ENCODE measurements at places on chromosomes 3 and 15.

DNA sequence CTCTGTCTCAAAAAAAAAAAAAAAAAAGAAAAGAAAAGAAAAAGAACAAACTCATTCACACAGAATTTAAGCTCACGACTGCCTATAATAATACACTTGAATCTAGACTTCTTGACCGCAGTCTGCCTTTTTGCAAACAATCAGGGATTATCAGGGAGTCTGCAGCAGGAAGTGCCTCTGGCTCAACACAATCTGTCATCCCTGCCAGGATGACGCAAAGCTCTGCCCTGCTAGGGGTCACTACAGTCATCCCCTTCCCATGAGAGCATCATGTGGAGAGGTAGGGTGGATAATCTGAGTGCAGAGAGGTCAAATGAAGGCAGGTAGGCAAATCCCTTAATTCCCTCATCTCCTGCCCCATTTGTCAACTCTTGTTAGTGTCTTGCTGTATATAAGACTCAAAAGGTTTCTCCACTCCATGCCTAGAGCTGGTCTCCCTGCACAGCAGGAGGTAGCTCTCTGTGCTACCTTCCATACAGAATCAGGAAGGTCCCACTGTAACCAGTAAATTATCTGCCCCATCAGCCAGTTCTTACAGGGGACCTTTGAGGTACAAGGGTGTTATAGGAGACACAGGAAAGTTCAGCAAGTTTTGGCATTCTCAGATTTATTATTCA is 4.2 kb downstream of the UBAP1L start:
- DNase-seq = no peak

- no peak for DNase-seq
Measured at GRCh38 chr3:99833617-99834205, 16.0 kb downstream of the CMSS1 start.

DNA sequence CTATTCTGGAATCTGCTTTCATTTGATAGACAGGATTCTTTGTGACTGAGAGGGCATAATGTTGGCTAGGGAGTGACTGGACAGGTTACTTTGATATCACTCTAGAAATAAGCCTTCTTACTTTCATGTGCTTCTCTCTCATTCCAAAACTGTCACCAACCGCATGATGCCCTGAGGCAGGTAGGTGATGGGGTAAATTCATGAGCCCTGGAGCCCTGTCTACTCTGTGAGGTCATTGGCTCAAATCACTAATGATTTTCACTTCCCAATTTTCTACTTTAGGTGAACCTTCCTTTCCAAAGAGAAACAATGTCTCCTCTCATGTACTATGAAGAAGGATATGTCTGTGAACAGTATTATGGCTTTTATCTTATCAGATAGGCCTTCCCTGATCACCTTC is 596.7 kb downstream of the TUSC7 start:
- DNase-seq = no peak

DNA sequence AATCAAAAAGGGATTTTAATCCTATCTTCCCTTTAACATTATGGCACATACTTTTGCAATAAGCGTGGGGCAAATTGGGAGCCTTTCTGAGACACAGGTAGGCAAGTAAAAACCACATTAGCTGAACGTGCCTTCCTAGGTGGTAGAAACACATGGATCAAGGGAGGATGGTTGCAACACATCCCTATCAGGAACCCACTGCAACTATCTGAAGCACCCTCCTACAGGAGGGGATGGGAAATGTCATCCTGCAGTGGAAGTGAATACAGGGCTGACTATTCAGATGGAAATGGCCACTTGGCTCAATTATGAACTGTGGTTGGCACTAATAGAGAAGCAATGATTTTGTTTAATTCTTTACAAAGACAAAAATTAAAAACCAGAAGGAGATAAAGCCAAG is 826.3 kb downstream of the FHIT start:
- no peak for DNase-seq

- no peak for DNase-seq
Measured at GRCh38 chr15:81072551-81072950, 61.5 kb upstream of the CFAP161 start.

DNA sequence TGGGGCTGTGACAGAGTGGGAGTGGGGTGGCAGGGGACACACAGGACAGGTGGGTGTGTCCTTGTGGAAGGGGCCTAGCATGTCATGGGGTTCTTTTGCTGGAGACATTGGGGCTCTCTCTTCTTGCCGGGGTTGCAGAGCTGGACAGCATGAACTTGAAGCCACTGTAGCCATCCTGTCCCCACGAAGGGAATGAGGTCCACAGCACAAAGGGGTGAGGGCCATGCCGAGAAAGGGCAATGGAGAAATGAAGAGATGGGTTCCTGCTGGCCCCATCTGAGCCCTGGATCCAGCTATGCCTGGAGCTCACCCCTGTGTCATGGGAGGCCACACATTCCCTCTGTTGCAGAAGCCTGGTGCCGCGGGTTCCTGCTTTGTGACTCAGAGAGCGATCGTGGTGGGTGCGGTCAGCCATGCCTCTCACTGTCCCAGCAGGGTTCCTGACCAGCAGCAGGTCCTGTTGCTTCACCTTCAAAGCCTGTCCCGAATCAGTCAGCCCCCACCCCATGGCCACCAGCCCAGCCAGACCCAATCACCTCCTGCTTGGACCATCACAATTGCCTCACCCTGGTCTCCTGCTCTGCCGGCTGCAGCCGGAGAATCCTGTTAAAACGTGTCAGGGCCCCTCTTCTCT is 50.0 kb downstream of the DNAJB8 start:
- no peak for DNase-seq

DNA sequence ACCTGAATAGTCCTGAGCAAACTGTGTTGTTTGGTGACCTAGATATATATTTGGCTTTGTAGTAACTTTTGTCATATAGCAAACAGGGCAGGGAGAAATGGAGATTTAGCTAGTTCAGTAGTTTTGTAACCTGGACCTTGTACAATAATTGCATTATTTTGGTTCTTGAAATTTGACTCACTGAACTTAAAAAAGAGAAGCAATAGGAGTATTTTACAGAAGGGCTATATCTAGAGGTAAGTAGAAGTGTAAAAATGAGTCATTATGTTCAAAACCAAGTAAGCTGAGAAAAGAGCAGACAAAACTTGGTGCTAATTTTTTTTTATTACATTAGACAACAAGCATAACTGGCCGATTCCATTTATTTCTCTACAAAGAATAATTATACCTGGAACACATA is 505.4 kb downstream of the ZIC1 start:
- no peak for DNase-seq
